ENCODE measurements at places on chromosomes 11 and 22. TPM values are rescaled to one million over a fixed set of nuclear protein-coding genes. Genes with fewer than 3 reads are reported as not detected.

Gene RCOR2
- total RNA-seq: 3.5 TPM

Gene NCAM1
- total RNA-seq: not detected

Gene PRG3
- not detected for total RNA-seq

Gene ANKRD42
- total RNA-seq: 12.1 TPM

Gene LMNTD2
- total RNA-seq: not detected

Data from bronchial smooth muscle cell (primary cell).